A549 treated with AZD2906 at 1 μM for 4 hours (cell line): ENCODE measurements at places on chromosomes 13 and 19. TPM values are rescaled to one million over a fixed set of nuclear protein-coding genes. Genes with fewer than 3 reads are reported as not detected.

Gene CLC
- 0.23 TPM in 1 of 5 replicates, not detected in the others for total RNA-seq

Gene ZNF667
- not detected in 5 replicates for total RNA-seq

Gene TRPM4
- total RNA-seq, result 7.3 to 10.2 TPM (median 9.0 TPM) in 5 replicates

Gene RXFP2
- total RNA-seq, result not detected in 5 replicates

Gene ANKRD10
- 33.1 to 45.3 TPM (median 35.2 TPM) in 5 replicates for total RNA-seq

Gene PSG2
- 0.07 TPM in 1 of 5 replicates, not detected in the others for total RNA-seq

Gene MTIF3
- 20.1 to 23.4 TPM (median 22.5 TPM) in 5 replicates for total RNA-seq

Gene EPS8L1
- total RNA-seq, result 3.2 to 6.5 TPM (median 5.6 TPM) in 5 replicates

Gene C19orf85
- not detected in 5 replicates for total RNA-seq
